ENCODE measurements at places on chromosomes 1 and 21.

DNA sequence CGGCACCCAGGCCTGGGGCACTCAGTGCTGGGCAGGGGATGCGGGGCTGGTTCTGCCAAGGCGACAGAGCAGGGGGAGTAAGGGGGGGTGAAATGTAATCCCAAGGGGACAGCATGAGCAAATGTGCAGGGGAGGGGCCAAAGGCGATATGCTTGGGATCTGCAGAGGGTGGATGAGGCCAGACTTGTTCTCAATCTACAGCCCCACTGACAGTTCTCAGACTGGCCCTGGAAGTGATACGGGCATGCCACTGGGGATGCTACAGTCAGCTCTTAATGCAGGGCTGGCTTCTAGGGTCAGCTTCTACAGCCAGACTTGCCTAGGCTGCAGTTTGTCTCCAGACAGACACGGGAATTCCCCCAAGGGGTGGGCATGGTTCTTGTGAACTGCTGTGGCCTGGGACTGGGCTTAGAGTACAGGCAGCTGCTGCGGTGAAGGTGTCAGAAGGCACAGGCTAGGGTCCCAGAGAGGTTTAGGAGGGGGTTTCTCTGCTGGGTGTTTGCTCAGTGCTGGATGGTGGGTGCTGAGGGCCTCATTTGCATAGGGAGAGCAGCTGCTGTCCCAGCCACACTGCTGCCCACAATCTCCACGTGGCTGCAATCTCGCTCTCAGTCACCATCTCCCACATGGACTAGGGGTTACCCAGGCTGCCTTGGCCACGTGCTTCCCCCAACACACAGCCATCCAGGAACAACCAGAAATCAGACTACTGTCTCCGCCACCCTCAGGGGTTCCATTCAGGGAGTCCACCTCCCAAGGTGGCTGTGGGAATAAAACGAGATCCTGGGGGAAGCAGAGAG lies 190.1 kb downstream of the HIVEP3 start:
- peak; percentile 75 for DNase-seq

- DNase-seq, result no peak
Observed at GRCh38 chr1:43563876-43564539, 33.3 kb downstream of the PTPRF start.

DNA sequence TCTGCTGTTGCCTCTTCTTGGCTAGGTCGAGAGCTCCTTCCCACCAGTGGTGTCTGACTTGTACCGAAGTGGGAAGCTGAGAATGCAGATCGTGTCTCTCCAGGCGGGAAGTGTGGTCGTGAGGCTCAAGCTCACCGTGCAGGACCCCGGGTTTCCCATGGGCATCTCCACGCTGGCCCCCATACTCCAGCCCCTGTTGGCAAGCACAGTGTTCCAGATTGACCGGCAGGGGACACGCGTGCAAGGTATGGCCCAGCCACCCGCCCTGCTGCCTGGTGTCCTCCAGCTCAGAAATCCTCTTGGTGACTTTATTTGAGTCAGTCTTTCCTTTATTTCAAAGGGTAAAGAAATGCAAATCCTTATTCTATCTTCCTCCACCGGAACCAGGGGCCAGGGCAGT lies 32.7 kb downstream of the UMODL1 start:
- DNase-seq, result no peak

DNA sequence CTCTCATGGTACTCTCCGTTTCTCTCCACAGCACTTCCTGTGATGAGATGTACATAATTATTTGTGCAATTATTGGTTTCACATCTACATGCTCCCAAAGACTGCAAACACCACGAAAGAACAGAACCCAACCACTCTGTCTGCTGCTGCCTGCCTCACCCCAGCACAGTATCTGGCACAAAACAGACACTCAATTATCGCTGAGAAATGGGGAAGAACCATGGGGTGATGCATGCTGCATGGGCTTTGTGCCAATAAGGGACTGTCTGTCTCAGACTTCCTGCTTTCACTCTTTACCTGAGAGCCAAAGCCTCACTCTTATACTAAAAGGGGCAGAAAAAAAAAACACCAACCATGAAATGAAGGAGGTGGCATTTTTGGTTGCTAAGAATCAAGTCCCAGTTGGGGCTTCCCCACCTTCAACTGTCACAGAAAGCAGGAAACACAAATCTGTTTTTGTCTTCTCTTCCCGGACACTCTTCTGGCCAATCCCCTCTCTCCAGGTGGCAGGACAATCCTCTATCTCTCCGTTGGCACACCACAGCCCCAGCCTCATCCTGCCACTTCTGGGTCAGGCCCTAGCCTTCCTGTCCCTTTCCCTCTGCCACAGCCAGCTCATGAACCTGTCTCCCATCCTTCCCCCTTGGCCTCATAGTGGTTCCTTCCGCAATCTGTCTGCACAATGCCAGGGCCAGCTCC lies 82.0 kb downstream of the TGFBR3 start:
- peak; percentile 78 for DNase-seq

DNA sequence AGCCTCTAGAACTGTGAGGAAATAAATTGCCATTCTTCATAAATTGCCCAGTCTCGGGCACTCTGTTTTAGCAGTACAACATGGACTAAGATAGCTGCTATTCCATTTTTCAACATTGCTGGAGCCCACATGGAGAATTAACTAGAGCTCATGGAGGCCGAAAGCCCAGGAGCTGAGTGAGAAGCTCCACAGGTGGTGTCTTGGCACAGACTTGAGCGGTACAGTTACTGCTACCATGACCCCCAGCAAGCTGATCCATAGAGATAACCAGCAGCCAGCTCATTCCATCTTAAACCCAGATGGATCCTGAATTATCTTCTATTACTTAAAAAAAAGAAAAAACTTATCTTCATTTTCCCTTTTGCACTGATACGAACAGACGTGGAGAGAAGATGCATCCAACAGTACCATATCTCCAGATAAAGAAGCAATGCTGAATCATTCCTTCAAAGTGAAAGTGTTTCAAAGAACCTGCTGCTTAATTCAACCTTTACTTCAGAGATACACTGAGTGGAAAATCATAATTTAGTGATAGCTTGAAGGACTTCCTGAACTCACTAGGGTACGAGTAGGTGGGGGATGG lies 115.1 kb downstream of the SETD4 start:
- no peak for DNase-seq

DNA sequence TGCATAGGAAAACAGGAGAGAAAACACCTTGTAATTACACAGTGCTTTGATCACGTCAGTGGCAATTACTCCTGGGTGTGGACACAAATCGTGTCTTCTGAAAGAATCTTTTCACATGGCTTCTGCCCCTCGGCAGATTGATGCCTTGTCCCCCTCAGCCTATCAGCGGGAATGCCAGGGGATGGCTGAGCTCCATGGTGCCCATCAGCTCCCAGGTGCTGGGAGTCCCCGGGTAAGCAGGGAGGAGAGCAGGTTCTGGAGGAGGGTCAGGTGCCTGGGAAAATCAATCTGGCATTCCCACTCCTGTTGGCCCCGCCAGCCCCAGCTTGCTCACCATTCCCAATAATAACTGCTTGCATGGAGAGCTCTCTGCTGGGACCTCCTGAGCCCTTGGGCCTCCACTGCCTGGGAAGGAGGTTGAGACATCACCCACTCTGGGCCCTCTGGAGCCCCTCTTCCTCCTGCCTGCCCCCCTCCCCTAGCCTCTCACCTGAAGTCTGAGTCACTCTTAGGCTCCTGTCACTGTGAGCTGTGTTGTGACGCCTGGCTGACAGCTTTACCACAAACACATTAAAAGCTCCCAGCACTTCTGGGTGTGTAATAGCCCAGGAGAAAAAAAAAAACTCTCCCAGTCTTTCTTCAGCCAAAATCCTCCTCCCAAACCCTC lies 4.9 kb downstream of the CAMK2N1 start:
- no peak for DNase-seq

DNA sequence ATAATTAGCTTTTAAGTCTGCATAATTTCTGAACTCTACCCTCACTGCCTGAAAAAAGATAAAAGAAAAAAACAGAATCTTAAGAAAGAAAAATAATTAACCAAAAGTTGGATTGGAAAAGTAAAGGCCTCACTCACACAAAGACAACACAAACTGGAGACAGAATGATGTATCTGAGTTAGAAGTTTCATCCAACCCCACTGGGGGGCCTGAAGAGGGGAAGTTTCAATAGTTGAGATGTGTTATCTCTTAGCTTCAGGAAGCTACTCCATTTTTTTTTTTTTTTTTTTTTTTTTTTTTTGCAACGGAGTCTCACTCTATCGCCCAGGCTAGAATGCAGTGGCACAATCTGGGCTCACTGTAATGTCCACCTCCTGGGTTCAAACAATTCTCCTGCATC lies 19.9 kb downstream of the SYDE2 start:
- DNase-seq, result no peak

DNA sequence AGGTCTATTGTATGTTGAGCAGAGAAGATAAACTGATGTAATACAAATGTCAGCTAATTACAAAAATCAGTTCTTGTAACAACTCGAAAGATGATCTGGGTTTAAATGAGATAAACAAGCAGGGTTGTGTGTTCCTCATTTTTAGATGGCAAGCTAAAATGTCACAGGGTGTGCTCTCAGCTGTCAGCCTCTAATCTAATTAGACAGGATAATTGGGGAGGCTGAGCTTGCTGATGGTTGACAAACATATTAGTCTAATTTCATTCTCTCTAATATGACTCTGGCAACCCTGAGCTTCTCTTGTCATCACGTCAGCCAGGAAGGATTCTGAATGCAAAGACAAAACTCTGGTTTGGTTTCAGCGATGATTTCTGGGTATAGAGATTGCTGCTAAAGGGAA lies 335.3 kb upstream of the KAZN start:
- no peak for DNase-seq

GRCh38 chr1:209266590-209267205 lies 316.8 kb upstream of the CAMK1G start:
- DNase-seq, result no peak

GRCh38 chr1:217881131-217881543 lies 250.0 kb downstream of the SPATA17 start:
- no peak for DNase-seq

DNA sequence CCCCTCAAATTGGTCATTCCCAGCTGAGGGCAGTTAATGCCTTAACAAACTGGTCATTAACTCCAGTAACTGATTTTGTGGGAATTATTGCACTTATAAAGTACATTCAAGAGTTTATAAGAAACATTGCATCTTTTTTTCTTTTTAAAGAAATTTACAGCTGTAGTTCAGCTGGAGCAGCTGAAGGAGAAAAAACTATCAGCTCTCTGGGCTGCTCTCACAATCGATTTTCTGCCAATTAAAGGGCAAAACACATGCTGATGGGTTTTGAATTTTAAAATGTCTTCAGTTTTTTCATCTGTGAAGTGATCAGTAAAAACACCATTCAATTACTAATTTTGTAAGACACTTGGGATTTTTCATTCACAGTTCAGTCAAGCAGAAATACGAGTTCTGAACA lies 74.7 kb downstream of the KIFAP3 start:
- no peak for DNase-seq

DNA sequence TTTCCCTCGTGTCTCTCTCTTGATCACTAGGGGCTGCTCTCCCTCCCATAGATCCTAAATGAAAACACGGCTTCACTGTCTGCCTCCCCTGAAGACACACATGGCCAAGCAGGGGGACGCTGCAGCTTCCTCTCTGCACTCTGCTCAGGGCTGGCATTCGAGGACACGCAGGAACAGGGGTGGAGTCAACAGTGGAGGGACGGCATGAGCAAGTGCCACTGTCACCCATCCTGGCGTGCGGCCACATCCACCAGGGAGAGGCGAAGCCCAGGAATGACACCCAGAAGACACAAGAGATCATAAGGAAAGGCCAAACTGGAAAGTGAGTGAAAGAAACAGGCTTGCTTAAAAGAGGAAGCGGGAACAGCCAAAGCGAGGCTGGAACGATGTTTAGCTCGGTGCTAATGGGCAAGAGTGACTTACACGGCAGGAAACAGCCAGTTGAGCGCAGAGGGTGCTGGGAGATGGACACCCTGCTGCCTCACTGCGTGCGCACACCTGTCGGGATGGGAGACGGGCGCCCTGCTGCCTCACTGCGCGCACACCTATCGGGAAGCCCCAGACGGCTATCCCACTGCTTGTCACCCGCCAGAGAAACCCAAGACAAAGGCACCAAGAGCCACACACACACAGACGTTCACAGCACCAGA lies 13.6 kb upstream of the C1QTNF12 start:
- DNase-seq, result no peak

DNA sequence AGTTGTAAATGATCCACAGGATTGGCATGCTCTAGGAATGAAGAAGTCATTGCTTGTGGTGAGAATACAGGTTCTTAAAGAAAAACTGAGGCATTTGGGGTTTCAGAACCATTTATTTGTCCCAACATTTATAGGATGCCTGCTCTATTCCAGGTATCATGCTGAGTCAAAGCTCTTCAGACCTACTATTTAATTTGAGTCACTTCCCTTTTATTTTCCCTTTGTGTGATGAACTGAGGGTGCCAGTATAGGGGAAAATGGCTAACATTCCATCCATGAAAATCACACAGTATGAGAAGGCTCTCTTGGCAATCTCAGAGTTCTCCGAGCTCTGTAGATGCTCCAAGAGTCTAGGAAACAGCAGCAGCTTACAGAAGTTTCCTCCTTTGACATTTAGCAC lies 110.4 kb downstream of the RNF220 start:
- DNase-seq, result no peak

- DNase-seq, result no peak
Observed at GRCh38 chr1:204726478-204726877, 40.9 kb upstream of the LRRN2 start.

GRCh38 chr1:44723496-44724295 lies 7.3 kb downstream of the RNU5D-1 start:
- DNase-seq, result peak; percentile 76

GRCh38 chr1:171081763-171082201 lies 8.9 kb upstream of the FMO3 start:
- no peak for DNase-seq

GRCh38 chr1:1310109-1310385 lies 1.6 kb downstream of the PUSL1 start:
- no peak for DNase-seq

GRCh38 chr1:160797861-160798273 lies 1.9 kb downstream of the LY9 start:
- DNase-seq, result peak; percentile 53

- no peak for DNase-seq
Observed at GRCh38 chr1:31249854-31250253, 10.2 kb upstream of the NKAIN1 start.

DNA sequence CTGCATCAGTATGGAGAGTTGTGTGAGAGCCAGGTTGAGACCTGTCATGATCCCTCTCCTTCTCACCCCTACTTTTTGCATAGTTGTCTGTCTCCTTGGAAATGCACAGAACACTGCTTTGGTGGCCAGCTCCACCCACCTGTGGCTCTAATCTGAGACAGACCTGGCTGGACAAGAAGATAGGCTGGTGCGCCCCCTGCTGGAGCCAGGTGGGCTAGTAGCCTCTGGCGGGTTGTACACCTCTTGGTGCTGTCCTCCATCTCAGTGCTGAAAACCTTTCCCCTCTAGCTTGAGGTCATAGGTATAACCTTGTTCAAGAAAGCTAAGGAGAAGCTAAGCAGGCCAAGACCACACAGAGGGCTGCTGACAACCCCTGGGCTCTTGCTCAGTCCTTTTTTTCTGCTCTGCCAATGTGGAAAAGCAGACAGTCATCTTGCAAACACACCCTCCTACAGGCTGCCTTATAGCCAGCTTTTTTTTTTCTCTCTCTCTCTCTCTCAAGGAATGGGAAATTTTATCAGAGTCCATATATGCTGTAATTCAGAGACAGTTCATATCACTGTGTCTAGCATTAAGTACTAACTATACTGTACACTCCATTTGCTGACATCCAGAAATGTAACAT lies 58.8 kb upstream of the SPATA6 start:
- DNase-seq, result peak; percentile 45

GRCh38 chr1:206699000-206699586 lies 14.4 kb downstream of the MAPKAPK2 start:
- DNase-seq, result no peak

- no peak for DNase-seq
Observed at GRCh38 chr1:164748253-164748899, 189.4 kb downstream of the PBX1 start.

Measured in activated CD4-positive, alpha-beta T cell treated with anti-CD3 and anti-CD28 coated beads, Interleukin-2, amount 50 U/mL, for 48 hours (primary cell).